ENCODE measurements at places on chromosomes 7 and 10. TPM values are rescaled to one million over a fixed set of nuclear protein-coding genes. Genes with fewer than 3 reads are reported as not detected.

SVOPL gene
- total RNA-seq: not detected

PAPSS2 gene
- total RNA-seq: 22.1 TPM

SGCE gene
- total RNA-seq: 55.7 TPM

PIK3AP1 gene
- total RNA-seq: 0.92 TPM

COL28A1 gene
- 0.99 TPM for total RNA-seq

GARIN1A gene
- 0.42 TPM for total RNA-seq

STEAP2 gene
- total RNA-seq: 3.5 TPM

C7orf57 gene
- total RNA-seq: 0.24 TPM

AUTS2 gene
- 5.1 TPM for total RNA-seq

HOXA9 gene
- 0.68 TPM for total RNA-seq

CPN1 gene
- total RNA-seq: 0.21 TPM

SFTPA2 gene
- not detected for total RNA-seq

All from A549 treated with RU486 at 1 μM for 4 hours (cell line).